ENCODE measurements at places on chromosomes 7 and 10.

DNA sequence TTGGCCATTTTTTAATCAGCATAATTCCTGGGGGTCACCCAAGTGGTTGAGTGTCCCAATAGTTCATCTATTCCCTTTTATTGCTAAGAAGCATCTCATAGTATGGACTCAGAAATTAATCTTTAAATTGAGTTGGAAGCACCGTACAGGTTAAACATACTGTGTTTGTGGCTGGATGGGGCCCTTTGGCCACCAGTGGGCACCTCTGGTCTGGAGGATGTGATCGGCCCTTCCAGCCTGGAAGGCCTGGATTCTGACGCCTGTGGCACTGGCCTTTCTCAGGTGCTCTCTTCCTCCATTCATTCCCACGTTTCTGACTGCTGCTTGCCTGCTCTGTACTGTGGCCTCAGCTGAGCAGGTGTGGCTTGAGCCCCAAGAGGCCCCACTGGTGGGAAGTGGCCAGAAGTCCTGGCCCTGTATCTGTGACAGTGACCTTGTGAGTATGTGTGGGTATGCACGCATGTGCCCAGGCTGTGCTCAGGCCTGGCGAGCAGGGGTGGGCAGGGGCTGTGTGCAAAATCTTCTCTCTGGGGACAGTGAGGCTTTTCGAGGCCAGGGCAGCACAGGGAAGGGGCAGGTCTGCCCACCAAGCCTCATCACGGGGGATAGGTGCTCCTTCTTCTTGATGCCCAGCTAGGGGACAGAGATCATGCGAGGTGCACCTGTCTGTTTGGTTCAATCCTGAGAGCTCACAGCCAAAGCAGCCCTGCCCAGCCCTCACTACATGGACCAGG lies 30.1 kb downstream of the LDB3 start:
- DNase-seq = no peak

GRCh38 chr7:16498122-16498521 lies 28.5 kb upstream of the LRRC72 start:
- no peak for DNase-seq

GRCh38 chr10:118171861-118172260 lies 125.1 kb upstream of the RAB11FIP2 start:
- no peak for DNase-seq

DNA sequence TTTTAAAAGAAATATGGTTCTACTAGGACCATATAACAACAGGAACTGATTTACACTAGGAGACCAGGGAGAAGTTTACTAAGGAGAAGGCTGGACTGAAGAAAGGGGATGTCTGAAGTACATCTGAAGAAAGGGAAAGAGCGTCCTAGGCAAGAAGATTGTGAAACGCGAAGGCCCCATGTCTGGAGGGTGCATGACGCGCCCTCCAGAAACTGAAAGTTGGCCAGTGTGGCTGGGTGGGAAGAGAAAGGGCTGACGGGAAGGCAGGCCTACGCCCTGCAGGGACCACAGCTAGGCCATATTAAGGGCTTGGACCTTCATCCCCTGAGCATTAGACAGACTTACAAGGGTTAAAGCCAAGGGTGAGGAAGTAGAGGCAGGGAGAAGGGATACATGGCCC lies 158.0 kb downstream of the TRIL start:
- no peak for DNase-seq

DNA sequence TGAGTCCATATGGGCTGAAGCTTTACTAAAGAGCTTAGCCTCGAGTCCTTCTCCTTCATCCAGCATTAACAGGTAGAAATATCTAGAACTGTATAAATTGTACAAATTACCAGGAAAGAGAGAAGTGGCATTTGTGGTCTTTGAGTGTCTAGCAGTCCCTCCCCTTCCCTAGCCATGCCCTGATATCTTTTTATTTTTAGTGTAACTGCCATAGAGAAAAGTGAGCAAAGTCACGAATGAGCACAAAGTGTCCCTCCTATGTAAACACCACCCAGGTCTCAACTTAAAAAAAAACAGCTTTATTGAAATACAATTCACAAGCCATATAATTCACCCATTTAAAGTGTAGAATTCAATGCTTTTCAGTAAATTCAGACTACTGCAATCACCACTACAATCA lies 339.0 kb upstream of the ZMIZ1 start:
- no peak for DNase-seq

DNA sequence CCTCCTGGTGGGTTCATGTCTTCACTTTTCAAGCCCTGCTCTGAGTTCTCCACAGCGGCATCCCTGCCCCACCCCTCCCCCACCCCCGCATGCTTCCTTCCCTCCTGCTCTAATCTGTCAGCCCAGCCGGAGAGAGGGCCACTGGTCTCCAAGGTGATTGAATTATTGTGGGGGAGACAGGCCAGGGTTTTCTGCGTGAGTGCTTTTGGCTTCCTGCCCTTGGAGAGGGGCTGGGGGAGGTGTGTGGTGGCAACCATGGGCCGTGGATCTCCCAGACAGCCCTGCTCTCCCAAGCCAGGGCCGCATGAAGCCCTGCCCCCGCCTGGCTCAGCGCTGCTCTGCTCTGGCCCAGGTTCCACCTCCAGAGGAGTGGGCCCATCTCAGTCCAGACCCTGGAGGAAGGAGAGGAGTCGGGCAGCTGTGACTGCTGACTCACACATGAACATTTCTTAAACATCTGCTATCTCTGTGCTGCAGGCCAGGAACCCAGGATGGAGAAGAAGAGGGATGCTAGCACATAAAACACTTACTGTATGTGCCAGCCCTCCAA lies 109.9 kb downstream of the ZMIZ1 start:
- no peak for DNase-seq

DNA sequence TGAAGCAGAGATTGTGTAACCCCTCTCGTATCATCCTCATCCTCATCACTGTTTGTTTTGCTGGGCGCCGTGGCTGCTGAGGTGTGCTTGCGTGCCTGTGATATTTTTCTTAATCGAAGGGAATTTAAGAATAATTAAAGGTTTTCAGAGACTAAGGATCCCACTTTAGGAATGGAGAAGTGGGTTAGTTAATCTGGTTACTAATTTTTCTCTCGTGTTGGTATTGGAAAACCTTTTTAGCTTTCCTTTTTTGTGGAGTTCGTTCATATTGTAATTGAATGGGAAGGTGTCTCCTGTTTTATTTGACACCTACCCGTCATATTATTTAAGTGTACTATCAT lies 1.3 kb downstream of the UBN2 start:
- no peak for DNase-seq

- DNase-seq = no peak
Observed at GRCh38 chr7:102294589-102294988, 7.9 kb downstream of the SH2B2 start.

DNA sequence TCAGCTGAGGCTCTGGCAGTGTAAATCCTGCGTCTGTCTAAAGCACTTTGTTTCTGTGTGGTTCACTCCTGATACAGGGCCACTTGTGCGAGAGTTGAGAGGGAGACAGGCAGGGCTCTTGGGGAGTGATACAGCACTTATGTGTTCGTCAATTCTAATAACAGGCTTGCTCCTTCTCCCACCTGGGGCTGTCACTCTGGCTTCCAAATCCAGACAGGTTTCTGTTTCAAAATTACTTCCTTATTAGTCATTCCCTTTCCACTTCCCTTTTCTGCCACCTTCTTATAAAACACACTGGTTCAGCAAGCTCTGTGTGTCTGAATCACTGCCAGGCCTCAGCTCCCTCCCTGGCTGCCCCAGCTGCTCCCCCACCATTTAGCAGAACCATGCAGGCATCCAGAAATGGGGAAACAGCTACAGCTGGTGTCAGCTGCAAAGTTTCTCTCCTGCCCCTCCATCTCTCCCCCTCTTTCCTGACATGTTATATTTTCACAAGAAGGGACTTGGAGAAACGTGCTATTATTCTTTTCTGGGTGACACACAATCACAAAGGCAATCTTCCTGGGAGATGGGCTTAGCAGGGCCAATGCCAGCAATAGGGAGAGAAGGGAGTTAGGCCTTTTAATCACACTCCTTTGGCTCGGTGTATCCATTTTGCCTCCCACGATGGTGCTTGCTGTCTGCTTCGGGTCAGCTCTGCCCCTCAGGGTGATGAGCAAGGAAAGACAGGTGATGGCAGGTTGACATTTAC lies 58.4 kb upstream of the ZNRF2 start:
- DNase-seq = no peak

DNA sequence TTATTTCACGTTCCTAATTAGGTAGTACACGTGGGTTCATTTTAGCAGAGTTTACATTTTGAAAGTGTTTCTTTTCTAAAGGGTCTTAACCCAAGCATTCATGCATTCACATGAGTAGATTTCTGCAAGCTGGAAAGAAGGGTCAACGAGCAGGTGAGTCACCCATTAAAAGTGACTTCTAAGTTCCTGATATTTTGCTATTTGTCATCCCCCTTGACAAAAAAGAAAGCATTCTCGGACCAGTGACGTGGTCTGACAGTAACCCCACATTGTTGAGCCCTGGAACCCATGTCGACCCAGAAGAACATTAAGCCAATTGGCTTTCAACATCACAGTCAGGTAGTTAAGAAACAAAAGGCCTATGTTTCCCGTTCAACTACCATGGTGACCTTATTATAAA lies 49.6 kb downstream of the ABCB5 start:
- DNase-seq = no peak

DNA sequence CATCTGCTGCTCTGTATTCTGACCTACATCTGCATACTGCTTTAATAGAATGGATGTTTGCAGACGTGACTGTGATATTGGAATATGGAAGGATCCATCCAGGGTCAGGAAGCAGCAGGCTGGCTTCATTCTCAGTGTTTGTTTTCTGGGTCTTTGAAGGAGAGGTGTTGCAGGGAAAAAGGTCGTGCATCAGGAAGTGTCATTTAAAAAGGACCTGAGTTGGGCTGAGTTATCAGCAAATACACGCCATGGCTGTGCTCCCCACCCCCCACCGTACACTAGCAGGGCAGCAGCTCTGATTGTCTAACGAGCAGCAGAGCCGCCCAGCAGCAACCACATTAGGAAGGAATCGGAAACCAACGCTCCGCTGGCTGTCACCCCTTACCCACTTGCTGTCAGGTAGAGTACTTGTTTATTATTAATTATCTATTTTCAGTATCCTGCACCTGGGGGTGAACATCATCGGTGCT lies 63.1 kb upstream of the STEAP1B start:
- no peak for DNase-seq

DNA sequence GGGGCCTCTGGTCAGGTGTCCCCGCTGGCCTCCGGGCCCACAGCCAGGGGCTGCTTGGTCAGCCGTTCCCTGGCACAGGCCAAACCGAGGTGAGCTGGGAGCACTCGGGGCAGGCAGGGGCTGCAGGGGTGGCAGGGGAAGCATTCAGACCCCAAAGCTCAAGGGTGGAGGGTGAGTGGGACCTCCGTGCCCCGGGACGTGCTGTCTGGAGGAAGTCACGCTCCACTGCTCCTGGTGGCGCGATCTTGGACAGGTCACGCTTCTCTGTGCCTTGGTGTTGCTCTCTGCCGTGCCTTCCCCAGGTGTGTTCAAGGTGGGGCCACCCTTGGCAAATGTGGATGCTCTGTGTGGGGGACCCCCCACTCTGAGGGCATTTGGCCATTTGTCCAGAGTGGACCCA lies 24.6 kb upstream of the ELFN1 start:
- no peak for DNase-seq

- DNase-seq = no peak
Observed at GRCh38 chr10:42609872-42610271, 28.5 kb downstream of the ZNF33B start.

DNA sequence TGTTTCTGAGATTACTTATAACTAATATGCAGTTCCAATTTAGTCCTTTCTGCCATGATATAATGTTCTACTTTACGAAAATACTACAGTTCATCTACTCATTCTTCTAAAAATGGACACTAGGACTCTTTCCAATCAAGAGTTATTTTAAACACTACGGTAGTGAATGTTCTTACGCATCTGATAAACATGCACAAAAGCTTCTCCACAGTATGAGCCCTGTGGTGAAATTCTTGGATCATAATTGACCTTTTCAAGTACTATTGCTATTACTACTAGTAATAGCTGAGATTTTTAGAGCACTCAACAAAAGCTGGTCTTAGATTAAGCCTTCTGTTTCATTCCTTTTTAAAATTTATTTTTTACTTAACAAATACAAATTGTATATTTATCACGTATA lies 106.4 kb downstream of the CH25H start:
- no peak for DNase-seq

DNA sequence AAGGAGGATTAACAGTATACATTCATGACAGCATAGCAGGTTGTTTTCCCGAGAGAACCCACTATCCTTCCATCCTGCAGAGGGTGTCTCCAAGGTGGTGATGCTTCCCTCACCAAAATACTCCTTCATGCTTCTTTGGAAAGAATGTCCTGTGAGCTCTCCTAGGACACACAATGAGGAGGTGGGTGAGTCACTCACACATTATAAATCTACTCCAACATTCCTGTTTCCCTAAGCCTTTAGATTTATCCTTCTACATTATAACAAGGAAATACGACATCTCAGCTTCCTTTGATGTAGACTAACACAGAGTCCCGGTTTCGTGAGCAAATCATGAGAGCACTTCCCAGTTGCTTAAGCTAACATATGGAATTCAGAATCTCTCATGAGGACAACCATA lies 689.7 kb upstream of the CELF2 start:
- no peak for DNase-seq

- no peak for DNase-seq
Observed at GRCh38 chr7:134842062-134842461, 62.6 kb downstream of the CALD1 start.

GRCh38 chr7:106257752-106258151 lies 27.0 kb downstream of the NAMPT start:
- no peak for DNase-seq

DNA sequence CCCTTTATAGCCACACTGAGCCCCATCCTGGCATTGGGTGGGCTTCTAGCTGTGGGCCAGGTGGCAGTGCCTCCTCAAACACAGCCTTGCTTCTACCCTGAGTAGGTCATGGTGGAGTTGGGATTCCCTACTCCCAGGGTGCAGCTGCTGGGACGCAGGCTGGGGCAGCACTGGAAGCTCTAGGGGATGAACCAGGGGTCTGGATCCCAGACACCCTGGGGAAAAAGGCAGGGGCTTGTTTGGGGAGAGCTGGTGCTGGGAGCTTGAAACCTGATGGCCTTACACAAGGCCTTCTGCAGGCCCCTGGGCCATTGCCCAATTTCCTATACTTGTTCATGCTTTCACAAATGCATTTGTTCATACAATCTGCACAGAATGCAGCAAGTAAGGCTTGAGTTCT lies 103.7 kb upstream of the CTBP2 start:
- DNase-seq = no peak

Data from amniotic stem cell (primary cell).